ENCODE measurements at places on chromosomes 1 and 21. TPM values are rescaled to one million over a fixed set of nuclear protein-coding genes. Genes with fewer than 3 reads are reported as not detected.

- DNase-seq: no peak
- H3K27ac ChIP-seq: peak overlapping the region; percentile 89
- peaks cover 18% of the 10 kb centered on the region for H3K4me1 ChIP-seq
- no peaks in the 10 kb centered on the region for H3K36me3 ChIP-seq
Observed at GRCh38 chr1:56798053-56798471, 21.1 kb downstream of the FYB2 start.

DNA sequence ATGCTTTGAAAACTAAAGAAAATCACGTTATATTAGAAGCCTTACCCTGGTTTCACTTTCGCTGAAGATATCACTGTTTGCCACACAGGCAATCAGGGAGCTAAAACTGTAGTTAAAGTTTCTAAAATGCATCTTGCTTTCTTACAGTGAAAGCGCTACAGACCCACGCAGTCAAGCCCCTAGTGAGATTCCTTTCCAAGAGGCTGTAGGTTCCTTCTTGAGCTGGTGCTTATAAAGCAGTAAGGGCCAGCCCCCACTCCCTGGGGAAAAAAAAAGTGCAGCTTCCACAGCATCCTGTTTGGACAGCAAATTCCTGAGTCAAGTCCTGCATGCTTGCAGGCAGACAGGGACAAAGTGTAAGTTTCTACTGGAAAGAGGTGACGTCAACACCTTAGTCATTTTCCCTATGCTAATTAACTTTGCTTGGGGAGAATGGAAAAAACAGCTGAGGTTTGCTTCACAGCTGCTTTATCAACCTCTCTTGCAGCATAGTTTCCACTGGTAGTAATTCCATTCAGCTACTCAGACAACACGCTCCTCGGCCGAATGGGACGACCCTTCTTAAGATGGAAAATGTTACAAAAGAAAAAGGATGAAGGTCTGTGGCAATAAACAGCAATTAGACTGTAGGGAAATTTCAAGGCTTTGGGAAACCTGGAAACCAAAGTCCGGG lies 14.7 kb upstream of the KCNE1 start:
- H3K27ac ChIP-seq: peak overlapping the region; percentile 84
- peaks cover 77% of the 10 kb centered on the region for H3K4me1 ChIP-seq
- peak; percentile 93 for DNase-seq
- H3K27me3 ChIP-seq: no peaks in the 10 kb centered on the region
- H3K4me3 ChIP-seq: peak overlapping the region; percentile 45
- no peaks in the 10 kb centered on the region for H3K36me3 ChIP-seq

DNA sequence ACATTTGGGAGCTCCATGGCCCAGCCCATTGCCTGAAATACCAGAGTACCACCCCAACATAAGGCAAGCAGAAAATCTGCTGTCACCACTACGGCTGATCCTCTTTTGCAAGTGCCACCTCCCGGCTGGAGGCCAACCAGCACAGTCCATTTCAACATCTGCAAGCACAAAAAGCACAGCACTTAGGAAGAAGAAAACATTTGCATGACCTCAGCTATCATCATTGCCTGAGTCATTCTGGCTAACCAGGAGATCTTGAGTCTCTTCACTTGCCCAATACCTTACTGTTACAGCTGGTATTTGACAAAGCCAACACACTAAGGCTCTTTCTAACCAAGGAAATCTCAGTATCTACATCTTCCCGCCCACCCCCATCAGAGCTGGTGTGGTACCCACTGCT lies 55.9 kb downstream of the NEK7 start:
- peaks cover 11% of the 10 kb centered on the region for H3K36me3 ChIP-seq
- H3K27ac ChIP-seq: no peak overlapping the region
- no peak overlapping the region for H3K4me3 ChIP-seq
- peaks cover 5% of the 10 kb centered on the region for H3K4me1 ChIP-seq
- no peak for DNase-seq

GRCh38 chr1:4506591-4506990 lies 147.8 kb upstream of the AJAP1 start:
- H3K27ac ChIP-seq: no peak overlapping the region
- DNase-seq: no peak
- H3K4me3 ChIP-seq: no peak overlapping the region
- no peaks in the 10 kb centered on the region for H3K36me3 ChIP-seq
- no peaks in the 10 kb centered on the region for H3K27me3 ChIP-seq

GRCh38 chr1:150083907-150084306 lies 16.3 kb downstream of the VPS45 start:
- H3K4me3 ChIP-seq: no peak overlapping the region
- H3K36me3 ChIP-seq: peaks cover 30% of the 10 kb centered on the region
- DNase-seq: no peak
- H3K27me3 ChIP-seq: no peaks in the 10 kb centered on the region
- H3K4me1 ChIP-seq: no peaks in the 10 kb centered on the region
- H3K27ac ChIP-seq: no peak overlapping the region

DNA sequence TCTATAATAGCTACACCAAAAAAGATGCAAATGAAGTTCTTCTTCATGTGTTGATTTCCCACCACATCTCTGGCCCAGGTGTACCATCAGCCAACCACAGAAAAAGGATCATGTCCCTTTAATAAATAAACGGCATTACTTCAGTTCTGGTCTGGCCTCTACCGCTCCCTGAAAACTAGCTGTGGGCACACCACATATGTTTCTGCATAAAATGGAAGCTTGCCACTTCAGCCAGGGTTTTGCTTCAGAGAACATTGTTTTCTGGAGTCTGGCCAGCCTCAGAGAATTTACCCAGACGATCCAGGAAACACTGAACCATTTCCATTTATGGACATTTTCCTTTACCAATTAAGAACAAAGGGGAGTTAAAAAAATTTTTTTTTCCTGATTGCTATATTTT lies 5.8 kb upstream of the LAMC2 start:
- H3K4me1 ChIP-seq: peaks cover 34% of the 10 kb centered on the region
- no peaks in the 10 kb centered on the region for H3K27me3 ChIP-seq
- DNase-seq: no peak
- H3K27ac ChIP-seq: peak overlapping the region; percentile 72

- DNase-seq: no peak
- H3K4me3 ChIP-seq: no peak overlapping the region
- no peaks in the 10 kb centered on the region for H3K36me3 ChIP-seq
Observed at GRCh38 chr1:47406966-47407365, 9.1 kb upstream of the FOXE3 start.

DNA sequence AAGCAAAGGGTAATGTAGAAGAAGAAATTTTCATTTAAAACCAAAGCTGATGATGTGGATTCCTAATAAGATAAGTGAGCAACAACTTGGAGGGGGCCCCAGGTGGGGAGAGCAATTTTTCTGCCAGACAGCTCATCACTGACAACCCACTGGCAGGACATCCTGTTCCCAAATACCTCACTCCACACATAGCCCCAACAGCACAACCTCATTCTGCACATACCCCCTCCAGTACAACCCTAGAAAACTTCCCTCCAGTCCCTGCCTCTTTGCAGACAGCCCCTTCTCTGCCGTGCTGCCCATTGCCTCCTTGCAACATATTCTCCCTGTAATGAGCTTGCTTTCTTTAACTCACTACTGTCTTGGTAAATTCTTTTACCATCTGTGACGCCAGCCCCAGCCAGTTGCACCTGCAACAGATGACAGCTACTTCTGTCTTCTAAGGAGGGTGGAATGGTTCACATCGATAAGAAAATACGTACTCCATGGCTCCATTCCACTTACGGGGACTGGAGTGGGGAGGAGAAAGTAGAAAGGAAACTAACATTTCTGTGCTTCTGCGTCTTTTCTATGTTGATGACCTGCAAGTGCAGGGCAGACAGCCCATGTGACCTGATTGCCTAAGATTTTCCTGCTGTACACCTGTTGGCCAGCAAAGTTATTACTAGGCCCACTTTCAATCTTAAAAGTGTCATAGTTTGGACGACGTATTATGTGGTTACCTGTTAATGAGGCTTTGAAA lies 14.7 kb downstream of the RHEX start:
- H3K4me1 ChIP-seq: no peaks in the 10 kb centered on the region
- no peak overlapping the region for H3K4me3 ChIP-seq

GRCh38 chr1:59526240-59526639 lies 229.3 kb downstream of the FGGY start:
- no peaks in the 10 kb centered on the region for H3K27me3 ChIP-seq
- no peak overlapping the region for H3K27ac ChIP-seq

- no peaks in the 10 kb centered on the region for H3K27me3 ChIP-seq
- no peak for DNase-seq
- H3K27ac ChIP-seq: no peak overlapping the region
Observed at GRCh38 chr1:235102993-235103411, 25.6 kb downstream of the TOMM20 start.

DNA sequence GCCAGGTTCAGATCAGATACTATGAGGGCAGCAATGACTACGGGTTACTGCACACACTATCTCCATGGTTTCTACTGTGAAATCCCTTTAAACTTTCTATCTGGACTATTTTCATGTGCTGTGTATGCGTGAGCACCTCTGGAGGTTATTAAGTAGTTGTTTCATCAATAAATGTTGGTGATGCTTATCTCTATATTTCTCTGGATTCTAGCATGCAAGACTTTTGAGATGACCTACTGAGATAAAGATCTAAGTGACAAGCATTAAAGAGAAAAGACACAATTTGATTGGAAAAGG lies 194.0 kb downstream of the NRIP1 start:
- H3K4me3 ChIP-seq: no peak overlapping the region
- no peaks in the 10 kb centered on the region for H3K4me1 ChIP-seq
- no peak overlapping the region for H3K27ac ChIP-seq
- H3K27me3 ChIP-seq: no peaks in the 10 kb centered on the region

DNA sequence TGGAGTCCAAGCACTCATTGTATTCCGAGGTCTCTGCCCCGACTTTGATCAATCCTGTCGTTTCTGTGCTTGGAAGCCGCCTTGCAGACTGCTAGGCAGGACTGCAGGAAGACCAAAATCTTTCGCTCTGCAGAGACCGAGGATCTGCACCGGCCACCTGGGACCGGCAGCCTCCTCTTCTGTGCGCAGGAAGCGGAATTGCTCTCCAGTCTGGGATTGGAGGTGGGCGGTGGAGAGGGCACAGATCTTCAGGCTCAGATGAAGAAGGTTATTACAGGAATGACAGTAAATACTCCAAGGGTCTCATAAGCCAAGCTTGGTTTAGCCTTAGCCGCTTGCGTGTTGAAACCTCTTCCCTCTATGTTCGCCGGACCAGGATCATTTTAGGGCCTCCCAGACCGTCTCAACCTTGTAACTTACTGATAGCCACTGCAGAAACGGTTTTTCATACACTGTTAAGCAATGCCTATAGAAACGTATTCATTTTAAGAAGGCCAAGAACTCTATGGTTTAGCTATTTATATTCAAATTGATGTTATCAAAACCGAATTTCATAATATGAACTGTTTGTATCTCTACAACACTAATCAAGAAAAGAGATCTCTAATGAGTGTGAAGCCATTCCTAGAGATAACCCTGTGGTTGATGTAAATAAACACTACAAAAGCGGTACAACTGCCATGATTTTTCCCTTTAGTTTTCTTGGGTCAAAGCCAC lies 1.1 kb downstream of the MIA3 start:
- peak overlapping the region; percentile 98 for H3K4me3 ChIP-seq
- DNase-seq: no peak
- H3K4me1 ChIP-seq: no peaks in the 10 kb centered on the region
- H3K27me3 ChIP-seq: no peaks in the 10 kb centered on the region
- peaks cover 6% of the 10 kb centered on the region for H3K36me3 ChIP-seq
- peak overlapping the region; percentile 82 for H3K27ac ChIP-seq

DNA sequence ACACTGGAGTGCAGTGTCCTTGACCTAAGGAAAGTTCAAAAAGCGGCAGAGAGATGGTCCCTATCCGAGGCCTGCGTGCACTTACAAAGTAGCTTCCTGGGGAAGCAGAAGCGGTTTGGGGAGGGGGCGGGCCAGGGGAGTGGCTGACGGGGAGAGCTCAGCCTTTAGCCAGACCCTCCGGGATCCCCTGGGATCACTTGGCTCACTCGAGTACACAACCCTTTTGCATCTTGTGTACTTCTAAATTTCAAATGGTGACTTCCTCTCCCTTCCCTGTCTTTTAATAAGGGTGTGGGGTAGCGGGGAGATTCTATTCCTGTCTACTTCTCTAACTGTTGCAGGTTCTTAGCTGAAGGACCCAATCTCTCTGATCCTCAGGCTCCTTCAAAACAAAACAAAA lies 18.1 kb upstream of the SNX27 start:
- H3K27me3 ChIP-seq: no peaks in the 10 kb centered on the region
- no peaks in the 10 kb centered on the region for H3K4me1 ChIP-seq
- no peaks in the 10 kb centered on the region for H3K36me3 ChIP-seq
- no peak overlapping the region for H3K27ac ChIP-seq

- DNase-seq: no peak
- no peaks in the 10 kb centered on the region for H3K27me3 ChIP-seq
- no peaks in the 10 kb centered on the region for H3K4me1 ChIP-seq
Observed at GRCh38 chr1:155776414-155776813, 80.6 kb downstream of the GON4L start.

GRCh38 chr1:155186067-155186793 lies 12.6 kb downstream of the TRIM46 start:
- no peak overlapping the region for H3K27ac ChIP-seq
- no peaks in the 10 kb centered on the region for H3K36me3 ChIP-seq
- H3K4me3 ChIP-seq: no peak overlapping the region
- DNase-seq: no peak

DNA sequence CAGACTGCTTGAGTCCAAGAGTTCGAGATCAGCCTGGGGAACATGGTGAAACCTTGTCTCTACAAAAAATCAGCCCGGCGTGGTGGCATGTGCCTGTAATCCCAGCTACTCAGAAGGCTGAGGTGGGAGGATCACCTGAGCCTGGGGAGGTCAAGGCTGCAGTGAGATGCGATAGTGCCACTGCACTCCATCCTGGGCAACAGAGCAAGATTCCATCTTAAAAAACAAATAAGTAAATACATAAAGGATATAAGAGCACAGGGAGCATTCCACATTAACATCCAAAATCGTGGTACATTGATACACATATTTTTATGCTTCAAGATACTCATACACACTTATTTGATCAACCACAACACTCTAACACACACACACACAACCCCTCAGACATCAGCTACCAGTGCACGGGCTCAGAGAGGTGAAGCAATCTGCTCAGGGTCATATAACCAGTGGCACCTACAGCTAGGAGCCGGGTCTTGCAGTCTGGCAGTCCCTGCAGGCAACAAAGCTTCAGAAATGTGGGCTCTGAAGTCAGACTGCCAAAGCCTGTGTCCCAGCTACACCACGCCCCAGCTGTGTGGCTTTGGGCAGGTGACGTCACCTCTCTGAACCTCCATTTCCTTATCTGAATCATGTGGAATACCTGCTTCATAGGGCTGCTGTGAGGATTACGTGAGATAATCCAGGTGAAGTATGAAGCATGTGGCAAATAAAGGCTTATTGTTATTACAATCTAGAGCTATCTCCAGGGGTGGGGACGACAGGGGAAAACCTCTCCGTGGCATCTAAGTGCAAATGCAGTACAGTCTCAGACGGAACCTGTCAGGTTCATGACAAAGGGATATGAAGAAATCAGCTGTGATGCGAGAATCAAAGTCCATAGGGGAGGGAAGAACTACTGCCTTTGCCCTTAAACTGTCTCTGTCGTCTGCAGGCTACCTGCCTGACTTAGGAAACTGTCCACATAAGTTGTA lies 4.8 kb upstream of the CRYBG2 start:
- no peak for DNase-seq
- H3K27me3 ChIP-seq: peaks cover 13% of the 10 kb centered on the region
- no peak overlapping the region for H3K27ac ChIP-seq
- no peaks in the 10 kb centered on the region for H3K36me3 ChIP-seq
- H3K4me1 ChIP-seq: no peaks in the 10 kb centered on the region

The S100B gene
- 4.5 TPM for total RNA-seq

The KRTAP12-2 gene
- total RNA-seq: not detected

The DIPK1A gene
- 5.9 TPM for total RNA-seq
